HuH-7.5 (cell line): ENCODE measurements at places on chromosomes 3 and 15.
A peak's percentile ranks its signal among the peaks of the same experiment; 100 is the strongest.

GRCh38 chr15:45268135-45268534 is 16.1 kb downstream of the SLC28A2 start:
- no peak for DNase-seq

GRCh38 chr3:53740956-53741355 is 105.3 kb downstream of the CHDH start:
- no peak for DNase-seq

- DNase-seq, result no peak
Measured at GRCh38 chr15:98714922-98715321, 66.6 kb downstream of the IGF1R start.

- DNase-seq, result no peak
Measured at GRCh38 chr3:4426261-4426781, 40.7 kb downstream of the SUMF1 start.

DNA sequence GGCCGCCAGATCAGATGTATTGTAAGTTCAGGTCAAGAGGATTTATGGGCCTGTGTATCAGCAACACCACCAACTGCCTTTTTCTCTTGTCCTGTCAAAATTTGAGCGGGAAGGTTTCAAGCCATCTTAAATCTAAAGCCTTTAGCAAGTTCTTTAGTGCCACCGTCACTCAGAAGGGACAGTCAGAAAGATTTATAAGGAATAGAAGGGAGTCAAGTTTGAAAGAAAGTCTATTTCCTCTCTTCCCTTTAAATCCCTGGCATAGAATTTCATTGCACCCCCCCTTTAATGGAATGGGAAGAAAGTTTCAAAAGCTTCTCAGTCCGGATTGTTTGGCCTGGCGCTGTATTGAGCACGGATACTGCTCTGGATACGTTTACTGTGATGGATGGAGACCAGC is 359.4 kb downstream of the FEZF2 start:
- DNase-seq, result no peak

DNA sequence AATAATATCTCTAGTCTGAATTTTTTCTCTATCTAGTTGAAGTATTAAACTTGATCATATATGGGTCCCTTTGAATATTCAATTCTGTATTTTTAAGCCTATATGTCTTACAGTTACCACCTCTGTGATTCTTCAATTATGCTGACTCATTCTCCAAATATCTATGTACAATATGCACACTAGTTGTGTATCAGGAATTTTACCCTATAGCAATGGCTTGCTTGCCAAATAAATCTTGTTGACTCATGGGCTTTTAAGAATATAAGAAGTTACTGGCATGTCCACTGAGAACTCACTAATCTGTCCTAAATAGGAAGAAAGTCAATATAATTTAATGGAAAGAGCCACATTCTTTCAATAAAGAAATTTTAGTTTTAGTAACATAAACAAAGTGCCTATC is 656.3 kb downstream of the RBMS3 start:
- no peak for DNase-seq

- no peak for DNase-seq
Measured at GRCh38 chr3:66520724-66521123, 19.9 kb upstream of the LRIG1 start.

- peak; percentile 52 for DNase-seq
Measured at GRCh38 chr15:69557020-69557706, 104.5 kb downstream of the RPLP1 start.

DNA sequence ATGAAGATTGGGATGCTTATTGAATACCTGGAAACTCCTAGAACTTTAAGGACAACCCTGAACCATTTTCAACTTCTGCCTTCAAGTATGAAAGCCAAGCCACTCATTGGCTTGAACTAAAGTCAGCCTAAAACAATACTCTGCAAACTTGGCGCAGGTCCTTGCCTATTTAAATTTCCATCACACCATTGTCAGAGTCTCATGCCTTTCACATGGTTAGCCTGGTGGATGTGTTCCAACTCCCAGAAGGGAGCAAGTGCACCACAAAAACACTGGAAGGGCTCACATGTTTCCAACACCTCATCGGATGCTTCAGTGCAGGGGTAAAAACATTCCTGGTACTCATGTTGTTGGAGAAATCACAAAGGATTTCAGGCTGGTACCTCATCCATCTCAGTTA is 511.6 kb upstream of the MDFIC2 start:
- no peak for DNase-seq

- DNase-seq, result no peak
Measured at GRCh38 chr3:98012979-98013378, 22.1 kb downstream of the GABRR3 start.

DNA sequence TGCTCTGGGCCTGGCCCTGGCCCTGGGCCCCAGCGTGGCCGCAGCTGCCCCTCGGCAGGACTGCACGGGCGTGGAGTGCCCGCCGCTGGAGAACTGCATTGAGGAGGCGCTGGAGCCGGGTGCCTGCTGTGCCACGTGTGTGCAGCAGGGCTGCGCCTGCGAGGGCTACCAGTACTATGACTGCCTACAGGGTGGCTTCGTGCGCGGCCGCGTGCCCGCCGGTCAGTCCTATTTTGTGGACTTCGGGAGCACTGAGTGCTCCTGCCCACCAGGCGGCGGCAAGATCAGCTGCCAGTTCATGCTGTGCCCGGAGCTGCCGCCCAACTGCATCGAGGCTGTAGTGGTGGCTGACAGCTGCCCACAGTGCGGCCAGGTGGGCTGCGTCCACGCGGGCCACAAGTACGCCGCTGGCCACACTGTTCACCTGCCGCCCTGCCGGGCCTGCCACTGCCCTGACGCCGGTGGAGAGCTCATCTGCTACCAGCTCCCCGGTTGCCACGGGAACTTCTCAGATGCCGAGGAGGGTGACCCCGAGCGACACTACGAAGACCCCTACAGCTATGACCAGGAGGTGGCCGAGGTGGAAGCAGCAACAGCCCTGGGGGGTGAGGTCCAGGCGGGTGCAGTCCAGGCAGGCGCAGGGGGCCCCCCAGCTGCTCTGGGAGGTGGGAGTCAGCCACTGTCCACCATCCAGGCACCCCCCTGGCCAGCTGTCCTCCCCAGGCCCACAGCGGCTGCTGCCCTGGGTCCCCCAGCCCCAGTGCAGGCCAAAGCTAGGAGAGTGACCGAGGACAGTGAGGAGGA is 21.7 kb downstream of the FBLN2 start:
- DNase-seq, result no peak

GRCh38 chr15:71278989-71279756 is 163.9 kb downstream of the THSD4 start:
- peak; percentile 35 for DNase-seq

DNA sequence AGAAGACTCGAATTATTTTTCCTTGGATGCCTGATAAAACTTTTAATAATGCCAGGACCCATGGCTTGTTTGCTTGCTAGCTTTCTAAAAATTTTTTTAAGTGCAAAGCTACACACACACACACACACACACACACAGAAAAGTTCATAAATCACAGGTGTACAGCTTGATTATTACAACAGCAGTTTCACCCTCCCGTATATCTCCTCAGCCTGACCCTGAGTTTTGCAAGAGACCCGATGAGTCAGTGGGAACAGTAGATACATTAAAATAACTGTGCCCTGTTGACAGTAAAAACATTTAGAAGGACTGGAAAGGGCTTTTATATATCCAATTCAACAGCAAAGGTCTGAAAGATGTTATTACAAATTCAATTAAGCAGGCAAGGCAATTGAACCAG is 46.7 kb downstream of the EMC4 start:
- no peak for DNase-seq

DNA sequence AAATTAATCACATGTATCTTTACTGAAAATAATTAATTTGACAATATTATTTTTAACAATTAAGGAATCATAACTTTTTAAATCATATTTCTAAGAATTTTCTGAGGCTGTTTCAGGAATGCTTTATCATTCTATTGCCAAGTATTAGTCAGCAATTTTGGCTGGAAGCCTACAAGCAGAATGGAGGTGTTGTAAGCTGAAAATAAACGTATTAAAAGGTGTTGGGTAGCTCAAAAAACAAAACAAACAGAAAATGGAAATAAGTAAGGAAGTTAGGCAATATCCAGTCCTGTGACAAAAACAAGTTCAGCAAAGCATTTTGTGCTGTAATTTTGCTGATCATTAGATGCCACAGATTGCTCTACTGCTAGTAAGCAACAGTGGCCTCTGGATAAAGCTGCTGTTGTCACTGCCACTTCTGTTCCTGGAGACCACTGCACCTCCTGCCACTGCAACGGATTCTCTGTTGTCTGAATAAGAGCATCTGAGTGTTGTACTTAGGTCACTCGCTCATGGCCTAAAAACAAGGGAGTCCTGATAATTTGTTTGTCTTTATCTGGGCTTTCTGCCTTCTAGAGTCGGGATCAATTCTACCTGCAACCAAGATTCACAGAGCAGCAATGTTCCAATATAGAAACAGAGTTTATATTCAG is 63.5 kb upstream of the SLITRK3 start:
- peak; percentile 1 for DNase-seq

DNA sequence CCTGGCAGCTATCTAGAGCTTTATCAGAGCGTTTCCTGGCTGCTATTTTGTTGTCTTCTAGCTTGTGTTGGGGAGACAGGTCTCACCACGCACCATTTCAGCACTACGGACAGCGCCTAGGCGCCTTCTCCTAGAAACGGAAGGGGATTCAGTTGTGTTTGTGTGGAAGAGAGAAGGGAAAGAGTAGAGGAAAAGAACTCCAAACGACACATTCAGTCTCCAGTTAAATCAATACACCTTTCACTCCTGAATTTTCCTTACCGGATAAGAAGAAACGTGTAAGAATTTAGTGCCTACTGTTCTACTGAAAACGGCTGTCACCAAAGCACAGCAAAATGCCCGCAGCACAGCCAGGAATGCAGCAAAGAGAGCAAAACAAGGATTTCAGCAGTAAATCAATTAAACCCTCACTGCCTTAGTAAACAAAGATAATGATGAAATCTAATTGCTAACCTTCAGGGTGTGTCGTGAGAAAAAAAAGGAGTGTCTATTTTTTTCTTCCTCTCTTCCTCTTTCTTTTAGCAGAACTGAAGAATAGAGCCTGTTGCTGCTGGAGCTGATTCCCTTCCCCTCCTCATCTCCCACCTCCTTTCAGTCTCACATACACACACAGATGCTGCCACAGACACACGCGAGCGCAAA is 412 bp upstream of the CTXN2 start:
- peak; percentile 21 for DNase-seq

GRCh38 chr15:80780416-80781221 is 1.4 kb downstream of the CEMIP start:
- peak; percentile 59 for DNase-seq

DNA sequence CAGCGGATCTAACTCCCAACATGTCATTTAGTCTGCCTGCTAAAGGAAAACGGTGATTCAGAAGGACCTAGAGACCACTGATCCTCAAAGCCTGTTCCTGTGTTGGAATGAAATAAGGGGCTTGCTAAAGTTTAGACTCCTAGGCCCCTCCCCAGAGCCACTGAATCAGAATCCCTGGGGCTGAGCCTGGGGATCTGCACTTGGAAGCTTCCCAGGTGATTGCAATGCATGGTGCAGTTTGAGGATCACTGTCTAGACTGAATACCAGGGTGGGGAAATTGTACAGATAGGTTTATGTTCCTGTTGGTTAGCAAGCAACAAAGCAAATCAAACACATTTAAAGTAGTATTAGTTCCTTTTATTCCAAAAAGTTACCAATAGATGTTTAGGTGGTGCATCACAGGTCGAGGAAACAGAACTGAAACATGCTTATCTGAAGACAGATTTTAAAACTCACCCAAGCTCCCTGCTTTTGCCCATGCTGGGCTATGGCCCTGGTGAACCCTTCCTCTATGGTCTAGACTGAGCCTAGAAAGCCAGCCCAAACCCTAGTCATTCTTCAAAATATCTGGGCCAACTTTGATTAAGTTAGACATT is 29.6 kb upstream of the SPTBN5 start:
- no peak for DNase-seq

DNA sequence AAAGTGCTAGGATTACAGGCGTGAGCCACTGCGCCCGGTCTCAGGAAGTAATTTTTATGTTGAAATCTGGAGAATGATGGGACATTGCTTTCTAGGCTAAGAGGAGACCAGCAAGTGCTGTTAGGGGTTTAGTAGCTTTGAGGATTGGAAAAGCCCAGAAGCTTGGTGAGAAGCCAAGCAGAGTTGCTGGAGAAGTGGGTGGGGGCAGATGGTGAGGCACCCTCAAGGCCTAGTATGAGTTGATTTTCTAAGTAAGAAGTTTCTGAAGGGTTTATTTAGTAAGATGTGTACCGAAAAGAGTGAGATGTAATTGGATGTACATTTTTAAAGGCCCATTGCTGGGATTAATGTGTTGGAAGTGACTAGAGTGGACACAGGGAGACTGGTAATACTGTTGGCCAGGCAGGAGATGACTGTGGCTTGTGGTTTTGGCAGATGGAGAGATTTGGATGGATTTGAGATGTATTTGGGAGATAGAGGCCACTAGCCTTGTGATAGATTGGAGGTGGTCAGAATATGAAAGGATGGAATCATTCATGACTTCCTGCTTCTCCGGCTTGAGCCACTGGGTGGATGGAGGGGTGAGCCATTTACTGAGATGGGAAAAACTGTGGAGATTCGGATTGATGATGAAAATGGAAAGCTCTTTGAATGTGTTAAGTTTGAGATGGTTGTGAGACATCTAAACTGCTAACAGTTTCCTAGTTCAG is 2.3 kb downstream of the LRRC28 start:
- peak; percentile 31 for DNase-seq

- DNase-seq, result no peak
Measured at GRCh38 chr15:78992416-78993256, 47.8 kb upstream of the CTSH start.

DNA sequence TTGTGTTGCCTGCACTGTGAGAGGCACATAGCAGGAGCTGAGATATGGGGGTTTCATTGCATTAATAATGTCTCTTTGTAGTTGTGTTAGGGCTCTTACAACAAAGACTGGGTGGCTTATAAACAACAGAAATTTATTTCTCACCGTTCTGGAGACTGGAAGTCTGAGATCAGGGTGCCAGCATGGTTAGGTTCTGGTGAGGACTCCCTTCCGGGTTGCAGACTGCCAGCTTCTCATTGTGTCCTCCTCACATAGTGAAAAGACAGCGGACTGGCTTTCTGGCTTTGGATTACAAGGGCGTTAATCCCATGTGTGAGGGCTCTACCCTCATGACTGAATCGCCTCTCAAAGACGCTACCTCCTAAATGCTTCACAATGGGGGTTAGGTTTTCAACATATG is 20.6 kb downstream of the TMEM108 start:
- DNase-seq, result no peak

DNA sequence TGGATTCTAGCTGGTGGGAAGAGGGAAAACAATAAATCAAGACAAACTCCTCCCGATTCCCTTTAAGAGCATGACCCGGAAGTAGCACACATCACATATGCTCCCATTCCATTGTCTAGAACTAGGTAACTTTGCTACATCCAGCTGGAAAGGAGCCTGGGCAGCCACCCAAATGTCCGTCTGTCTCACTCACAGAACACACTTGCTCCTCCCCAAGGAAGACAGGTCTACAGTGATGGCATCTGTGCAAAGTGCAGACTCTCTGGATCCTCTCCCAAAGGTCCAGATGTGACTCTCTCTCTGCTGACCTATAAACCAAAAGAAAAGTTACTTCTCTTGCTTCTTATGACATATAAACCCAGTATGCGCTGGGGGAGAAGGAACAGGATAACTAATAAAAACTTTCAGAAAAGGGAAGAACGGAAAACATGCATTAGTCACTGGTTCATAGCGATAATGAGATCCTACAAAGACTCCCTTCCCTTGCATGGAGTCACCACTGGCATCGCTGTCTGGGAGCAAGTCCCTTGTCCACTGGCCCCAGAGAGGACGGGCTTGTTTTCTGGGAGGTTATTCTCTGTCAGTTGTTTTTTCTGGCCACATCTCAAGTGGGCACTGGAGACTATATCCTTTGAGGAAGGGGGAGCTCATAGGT is 29.8 kb upstream of the EPHB3 start:
- DNase-seq, result no peak
